Spleen (tissue), 13 donors: ENCODE measurements at places on chromosomes 2 and 18. TPM values are rescaled to one million over a fixed set of nuclear protein-coding genes. Genes with fewer than 3 reads are reported as not detected.

Gene STK39
- total RNA-seq = 9.1 TPM

Gene TACR1
- total RNA-seq = 0.17 TPM

Gene KATNAL2
- 6.8 TPM for total RNA-seq

Gene ACADL
- not detected for total RNA-seq

Gene KCNJ3
- 0.39 TPM for total RNA-seq

Gene UGT1A4
- total RNA-seq = not detected

GRCh38 chr2:239299218-239299939 lies 101.4 kb downstream of the HDAC4 start:
- DNase-seq = peak; percentile 72

DNA sequence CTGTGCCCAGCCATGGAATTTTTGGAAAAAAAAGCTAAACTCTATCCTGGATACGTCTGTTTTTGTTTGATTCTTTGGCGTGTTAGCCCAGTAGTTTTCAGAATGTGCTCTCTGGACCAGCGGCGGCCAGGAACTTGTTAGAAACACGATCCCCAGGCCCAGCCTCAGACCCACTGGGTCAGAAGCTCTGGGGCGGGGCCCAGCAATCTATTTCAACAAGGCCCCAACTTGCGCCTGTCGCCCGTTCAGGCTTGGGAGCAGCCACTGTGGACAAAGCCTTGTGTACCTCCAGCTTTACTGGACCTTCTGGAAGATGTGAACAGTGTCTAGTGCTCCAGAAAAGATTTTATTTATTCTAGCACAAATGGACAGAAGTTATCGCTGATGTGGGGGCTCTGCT lies 14.3 kb downstream of the CABLES1 start:
- no peak for DNase-seq

DNA sequence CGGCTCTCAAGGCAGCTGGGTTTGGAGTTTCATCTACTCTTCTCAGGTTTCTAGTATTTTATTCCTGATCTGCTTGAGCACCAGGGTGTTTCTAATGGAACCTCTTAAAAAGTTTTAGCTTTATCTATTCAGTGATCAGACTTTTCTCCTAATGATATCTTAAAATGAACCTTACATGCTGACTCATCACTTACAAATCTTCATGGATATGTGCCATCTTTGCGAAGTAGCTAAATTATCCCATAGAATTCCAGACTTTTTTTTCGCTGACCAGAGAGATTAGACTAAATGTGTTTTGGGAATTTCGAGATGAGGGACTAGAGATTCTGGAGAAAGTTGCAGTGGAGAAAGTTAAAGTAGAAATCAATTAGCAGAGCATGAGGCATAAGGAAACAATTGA lies 401.0 kb downstream of the GRB14 start:
- DNase-seq = no peak

GRCh38 chr2:193793914-193794313 lies 1599.2 kb upstream of the TMEFF2 start:
- no peak for DNase-seq

- no peak for DNase-seq
Observed at GRCh38 chr18:1370552-1370951, 465.9 kb downstream of the ADCYAP1 start.

GRCh38 chr2:97950329-97951154 lies 45.2 kb downstream of the TMEM131 start:
- DNase-seq = no peak

- no peak for DNase-seq
Observed at GRCh38 chr18:35051641-35052377, 10.6 kb downstream of the MAPRE2 start.

DNA sequence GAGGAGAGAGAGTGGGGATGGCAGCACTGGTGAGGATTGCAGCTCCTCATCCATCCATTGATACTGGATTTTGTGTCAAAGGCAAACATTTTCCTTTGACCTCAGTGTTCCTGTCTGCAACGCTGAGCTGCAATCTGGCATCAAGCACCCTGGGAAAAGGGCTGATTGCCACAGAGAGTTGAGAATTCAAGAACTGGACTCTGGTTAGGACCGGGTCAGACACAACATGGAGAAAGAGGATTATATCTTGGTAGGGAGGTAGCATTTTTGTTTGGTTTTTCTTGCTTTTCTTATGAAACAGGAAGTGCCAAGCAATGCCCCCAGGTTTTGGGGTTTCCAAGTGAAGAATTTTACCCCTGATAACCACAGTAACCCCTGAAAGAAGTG lies 81.9 kb upstream of the PKDCC start:
- no peak for DNase-seq

DNA sequence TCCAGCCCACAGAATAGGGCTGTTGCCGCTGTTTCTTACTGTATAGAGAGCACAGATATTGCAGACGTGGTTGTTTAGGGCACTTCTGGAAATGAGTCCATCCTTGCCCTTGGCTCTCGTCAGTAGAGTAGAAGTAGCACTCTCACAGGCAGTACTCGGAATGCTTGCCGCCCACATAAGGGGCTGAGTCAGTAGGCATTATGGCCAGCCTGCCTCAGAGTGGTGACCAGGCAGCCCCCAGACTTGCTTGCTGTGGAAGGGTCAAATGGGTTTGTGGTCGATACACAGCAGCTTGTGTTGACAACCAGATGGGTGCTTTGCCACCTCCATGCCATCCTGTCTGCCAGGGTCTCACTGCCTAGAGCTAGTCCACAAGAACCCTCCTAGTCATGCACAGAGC lies 38.7 kb downstream of the PLEKHB2 start:
- DNase-seq = no peak

DNA sequence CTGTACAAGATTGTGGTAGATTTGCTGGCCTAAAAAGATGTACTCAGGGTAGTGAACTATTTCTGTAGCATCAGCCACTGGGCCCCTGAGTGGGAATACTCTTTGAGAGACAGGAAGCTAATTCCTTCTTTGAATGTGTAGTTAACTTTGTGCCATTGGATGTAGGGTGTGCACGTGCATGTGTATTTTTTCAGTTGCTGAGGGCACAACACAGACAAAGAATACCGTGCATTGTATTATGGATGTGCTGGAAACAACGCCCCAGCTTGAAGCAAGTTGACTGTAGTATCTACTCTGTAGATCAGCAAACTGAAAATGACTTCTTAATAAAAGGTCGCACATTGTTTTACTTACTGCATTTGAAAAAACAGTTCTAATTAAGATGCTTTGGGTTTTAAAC lies 14.1 kb downstream of the CRIM1 start:
- no peak for DNase-seq

DNA sequence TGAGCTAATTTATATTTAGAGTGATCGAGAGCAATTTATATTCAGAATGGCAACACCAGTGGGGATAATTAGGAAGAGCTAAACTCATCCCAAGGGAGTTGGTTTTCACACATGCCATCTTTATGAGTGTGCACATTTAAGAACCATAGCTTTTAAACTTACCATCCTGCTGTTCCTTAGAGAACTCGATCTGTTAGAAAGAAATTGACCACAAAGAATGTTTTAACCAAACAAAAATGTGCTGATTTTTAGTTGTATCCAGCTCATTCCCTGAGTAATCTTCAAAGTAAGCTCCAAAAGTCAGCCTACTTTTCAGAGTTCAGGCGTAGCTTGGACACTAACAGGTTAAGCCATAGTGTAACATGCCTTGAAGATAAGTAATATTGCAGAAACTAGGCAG lies 12.6 kb downstream of the MYL1 start:
- DNase-seq = no peak

- no peak for DNase-seq
Observed at GRCh38 chr2:161796192-161796591, 172.0 kb downstream of the SLC4A10 start.

GRCh38 chr2:171956135-171956825 lies 34.0 kb downstream of the HAT1 start:
- no peak for DNase-seq

DNA sequence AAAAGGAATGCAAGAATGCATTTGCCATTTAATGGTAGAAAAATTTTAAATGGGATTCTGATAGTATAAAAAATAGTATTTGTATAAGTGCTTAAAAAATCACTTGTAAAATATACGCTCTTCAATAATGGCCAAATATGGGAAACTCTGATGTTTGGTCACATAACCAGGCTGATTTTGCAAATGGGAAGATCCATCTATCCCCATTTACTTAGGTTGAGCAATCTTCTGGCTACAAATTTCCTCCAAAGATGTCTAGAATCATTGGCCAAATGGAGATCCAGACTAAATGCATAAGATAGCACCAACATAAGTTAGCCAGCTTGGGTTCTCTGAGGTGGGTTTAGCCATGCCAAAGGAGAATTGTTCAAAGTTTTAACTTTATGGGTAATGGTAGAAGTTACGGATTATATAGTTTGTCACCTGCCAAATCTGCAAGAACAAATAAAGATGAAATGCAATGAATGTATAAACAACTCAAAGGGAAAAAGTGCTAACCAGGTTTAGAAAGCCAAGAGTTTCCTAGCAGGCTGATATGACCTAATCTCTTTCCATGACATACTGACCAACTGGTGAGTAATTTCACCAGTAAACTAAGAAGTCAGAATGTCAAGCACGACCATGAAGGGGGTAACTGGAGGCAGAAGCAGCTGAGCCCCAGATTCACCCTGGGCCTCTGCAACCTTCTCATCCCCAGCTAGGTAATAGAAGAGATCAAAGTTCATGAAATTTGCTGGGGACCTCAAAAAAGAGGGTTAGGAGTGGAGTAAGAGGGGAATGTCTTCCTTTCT lies 10.0 kb downstream of the RHOB start:
- DNase-seq = no peak
